ENCODE measurements at places on chromosomes 2 and 18.

GRCh38 chr2:150307258-150307657, 180.2 kb downstream of the RND3 start:
- DNase-seq, result no peak

- no peak for DNase-seq
These were observed 1642.6 kb upstream of the NXPH2 start for GRCh38 chr2:140422759-140423158.

- DNase-seq, result no peak
These were observed 93.9 kb downstream of the EVA1A start for GRCh38 chr2:75466708-75467311.

DNA sequence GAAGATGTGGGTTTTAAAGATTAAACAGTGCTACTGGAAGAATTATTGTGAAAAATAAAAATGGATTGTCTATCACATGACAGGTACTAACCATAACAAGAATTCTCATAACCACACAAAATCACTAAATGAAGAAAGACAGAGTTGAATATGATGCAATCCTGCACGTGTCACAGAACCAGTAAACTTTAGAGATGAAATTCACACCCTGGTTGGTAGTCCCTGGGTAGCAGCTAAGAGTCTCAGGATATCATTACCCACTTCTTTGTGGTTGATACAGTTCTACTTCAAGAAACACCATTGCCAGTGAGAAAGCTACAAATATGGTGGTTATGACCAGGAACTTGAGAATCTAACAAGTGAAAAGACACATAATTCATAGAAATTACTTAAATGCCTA, 450.2 kb downstream of the ERBB4 start:
- DNase-seq, result no peak

DNA sequence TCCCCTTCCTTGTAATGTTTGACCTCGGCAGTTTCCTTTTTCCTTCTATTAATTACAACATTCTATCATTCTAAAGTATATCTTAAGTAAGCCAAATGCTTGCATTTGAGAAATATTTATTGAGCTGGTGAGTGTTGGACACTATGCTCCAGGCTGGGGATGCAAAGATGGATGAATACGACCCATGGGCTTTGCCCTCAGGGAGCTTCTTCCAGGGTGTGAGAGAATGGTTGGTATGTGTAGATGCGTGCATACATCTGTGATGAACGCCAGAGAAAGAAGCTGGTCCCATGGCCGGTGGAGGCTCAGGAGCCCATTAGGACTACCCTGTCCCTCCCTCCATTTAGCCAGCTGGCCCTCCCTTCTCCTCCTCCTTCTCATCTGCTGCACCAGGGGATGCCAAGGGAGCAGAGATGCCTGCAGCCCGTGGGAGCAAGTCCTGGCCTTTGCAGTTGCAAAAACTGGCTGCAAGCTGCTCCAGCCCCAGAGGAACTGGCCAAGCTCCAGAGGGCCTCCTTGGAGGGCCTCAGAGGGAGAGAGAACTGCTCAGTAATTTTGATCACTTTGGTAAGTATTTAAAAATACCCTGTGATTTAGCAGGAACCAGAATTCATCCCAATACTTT, 65.7 kb upstream of the FOSL2 start:
- DNase-seq, result no peak

- no peak for DNase-seq
These were observed 88.6 kb downstream of the ACVR1C start for GRCh38 chr2:157540102-157540501.

DNA sequence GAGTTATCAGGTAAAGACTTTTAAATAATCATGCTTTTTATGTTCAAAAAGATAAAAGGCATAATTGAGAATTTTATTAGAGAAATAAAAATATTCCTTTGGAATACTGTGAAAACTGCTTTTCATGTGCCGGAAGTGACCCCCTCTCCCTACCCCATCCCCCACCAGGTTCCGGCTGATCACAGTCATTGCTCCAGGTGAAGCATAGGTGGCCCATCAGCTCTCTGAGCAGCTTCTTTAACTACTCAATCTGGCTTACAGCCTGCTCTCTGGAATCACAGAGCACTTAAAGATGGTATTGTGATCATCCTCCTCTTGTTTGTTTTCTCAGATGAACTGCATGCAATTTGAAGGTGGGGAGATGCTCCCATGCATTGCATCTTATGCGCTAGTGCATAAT, 257.7 kb downstream of the EN1 start:
- DNase-seq, result no peak

DNA sequence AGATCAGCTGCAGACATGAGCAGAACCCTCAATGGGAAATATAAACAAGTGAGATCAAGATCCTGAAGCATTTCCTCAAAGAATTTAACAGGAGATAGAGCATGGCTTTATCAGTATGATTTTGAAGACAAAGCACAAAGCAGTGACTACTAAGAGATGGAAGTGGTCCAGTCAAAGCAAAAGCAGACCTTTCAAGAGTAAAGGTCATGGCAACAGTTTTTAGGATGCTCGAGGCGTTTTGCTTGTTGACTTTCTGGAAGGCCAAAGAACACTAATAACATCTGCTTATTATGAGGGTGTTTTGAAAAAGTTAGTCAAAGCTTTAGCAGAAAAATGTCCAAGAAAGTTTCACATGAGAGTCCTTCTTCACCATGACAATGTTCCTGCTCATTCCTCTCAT, 128.5 kb downstream of the KCNE4 start:
- no peak for DNase-seq

DNA sequence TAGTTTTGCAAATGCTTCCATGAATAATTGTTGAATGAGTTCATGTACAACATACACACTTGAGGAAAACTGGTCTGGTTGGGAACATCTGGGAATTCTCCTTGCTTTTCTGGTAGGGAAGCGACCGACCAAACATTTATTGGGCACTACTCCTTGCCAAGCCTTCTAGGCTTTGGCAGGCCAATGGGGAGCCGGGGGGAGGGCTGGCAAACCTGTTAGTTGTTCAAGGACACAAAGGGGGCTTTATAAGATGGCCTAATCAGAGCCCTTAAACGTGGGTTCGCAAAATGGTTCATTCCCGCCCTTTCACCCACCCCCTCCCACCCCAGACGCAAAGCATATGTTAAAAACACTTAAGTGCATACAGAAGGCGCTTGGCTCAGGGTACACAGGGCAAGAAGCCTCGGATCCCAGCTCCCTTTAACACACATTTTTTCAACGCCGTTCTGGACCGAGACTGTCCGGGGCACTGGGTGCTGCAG, 844 bp upstream of the VSNL1 start:
- DNase-seq, result no peak

- no peak for DNase-seq
These were observed 517.8 kb upstream of the DSEL start for GRCh38 chr18:68034296-68034695.

GRCh38 chr2:160859096-160859495, 301.1 kb upstream of the TANK start:
- DNase-seq, result no peak

GRCh38 chr18:63087421-63088230, 231.9 kb downstream of the BCL2 start:
- DNase-seq, result no peak

- DNase-seq, result no peak
These were observed 233.2 kb upstream of the SMAD7 start for GRCh38 chr18:49183921-49184320.

DNA sequence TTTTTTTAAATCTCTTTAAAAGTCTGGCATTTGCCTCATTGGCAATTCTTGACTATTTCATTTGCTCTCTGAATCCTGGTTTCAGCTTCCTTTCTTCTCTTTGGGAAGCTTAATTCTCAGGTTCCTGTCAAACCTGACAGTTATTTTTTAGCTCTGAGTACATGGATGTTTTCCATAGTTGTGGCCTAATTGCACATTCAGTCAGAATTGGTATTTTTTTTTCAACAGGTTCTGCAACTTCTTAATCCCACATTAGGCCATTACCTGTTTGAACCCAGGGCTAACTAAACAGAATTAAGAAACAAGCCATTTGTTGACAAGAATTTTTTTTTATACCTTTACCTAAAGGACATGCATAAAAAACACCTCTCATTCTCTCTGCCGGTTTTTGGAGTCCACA, 338.8 kb downstream of the SETBP1 start:
- DNase-seq, result no peak

- no peak for DNase-seq
These were observed 667 bp downstream of the GFPT1 start for GRCh38 chr2:69386360-69386759.

DNA sequence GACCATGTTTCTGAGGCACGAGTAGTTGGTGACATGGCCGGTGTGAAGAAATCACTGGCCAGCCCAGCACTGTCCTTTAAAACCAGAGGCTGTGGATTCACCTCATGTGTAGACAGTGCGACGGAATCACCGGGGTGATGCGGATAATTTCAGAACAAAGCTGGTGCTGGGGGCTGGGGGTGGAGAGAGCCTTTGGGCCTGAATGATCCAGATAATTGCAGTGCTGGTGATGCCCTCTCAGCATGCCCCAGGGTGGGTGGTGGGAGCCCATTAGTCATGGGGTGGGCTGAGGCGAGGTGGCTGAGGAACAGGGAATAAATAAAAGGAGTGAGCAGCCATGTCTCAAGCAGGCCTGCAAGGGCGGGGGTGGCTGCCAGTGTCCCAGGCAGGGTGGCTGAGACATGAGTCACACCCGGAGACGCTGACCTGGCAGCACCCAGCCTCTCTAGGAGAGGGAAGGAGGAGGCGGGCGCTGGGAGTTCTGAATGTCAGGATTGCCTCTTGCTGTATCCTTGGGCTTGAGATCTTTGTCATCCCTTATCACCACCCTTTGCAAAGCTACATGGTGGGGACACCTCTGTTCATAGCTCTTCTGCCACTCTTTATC, 151.1 kb upstream of the MSH6 start:
- no peak for DNase-seq

- no peak for DNase-seq
These were observed 477.5 kb downstream of the SLC4A3 start for GRCh38 chr2:220104871-220105351.

- DNase-seq, result no peak
These were observed 258.0 kb downstream of the DOK6 start for GRCh38 chr18:69658685-69659084.

- no peak for DNase-seq
These were observed 62.5 kb downstream of the BABAM2 start for GRCh38 chr2:27953077-27953476.
